EH (cell line): ENCODE measurements at places on chromosomes 3 and 15.

DNA sequence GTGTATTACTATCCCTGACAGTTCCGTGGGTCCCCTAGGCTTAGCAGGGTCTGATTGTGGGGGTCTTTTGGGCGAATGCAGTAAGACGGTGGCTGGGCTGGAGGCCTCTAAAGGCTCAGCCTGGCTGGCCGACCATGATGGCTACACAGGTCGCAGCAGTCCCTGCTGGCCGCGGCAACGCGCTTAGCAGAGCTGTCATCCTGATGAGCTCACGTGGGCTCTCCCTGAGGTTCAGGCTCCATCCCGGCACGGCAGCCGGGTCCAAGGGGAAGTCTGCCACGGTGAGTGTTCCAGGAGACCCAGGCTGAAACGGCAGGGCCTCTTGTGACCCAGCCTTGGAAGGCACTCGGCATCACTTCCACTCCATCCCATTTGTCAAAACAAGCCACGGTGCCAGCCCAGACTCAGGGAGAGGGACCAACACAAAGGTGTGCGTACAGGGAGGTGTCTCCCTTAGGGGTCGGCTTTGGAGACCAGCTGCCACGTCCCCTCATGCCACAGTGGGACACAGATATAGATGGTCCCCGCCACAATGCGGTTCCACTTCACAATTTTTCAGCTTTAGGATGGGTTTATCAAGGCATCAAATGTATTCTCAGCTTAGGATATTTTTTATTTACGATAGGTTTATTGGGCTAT, 101.8 kb downstream of the XXYLT1 start:
- DNase-seq: no peak

GRCh38 chr15:96355568-96356187, 25.2 kb downstream of the NR2F2 start:
- DNase-seq: no peak

- no peak for DNase-seq
Observed at GRCh38 chr3:56288258-56288657, 180.0 kb downstream of the ERC2 start.

- DNase-seq: no peak
Observed at GRCh38 chr15:88348579-88349230, 92.2 kb upstream of the NTRK3 start.

- no peak for DNase-seq
Observed at GRCh38 chr3:50316657-50317242, 5.8 kb downstream of the HYAL2 start.

- DNase-seq: no peak
Observed at GRCh38 chr3:25485673-25486072, 57.6 kb downstream of the RARB start.
